ENCODE measurements at places on chromosomes 5 and 9.

- DNase-seq, result no peak
These were observed 27.7 kb upstream of the TNIP1 start for GRCh38 chr5:151108566-151108965.

DNA sequence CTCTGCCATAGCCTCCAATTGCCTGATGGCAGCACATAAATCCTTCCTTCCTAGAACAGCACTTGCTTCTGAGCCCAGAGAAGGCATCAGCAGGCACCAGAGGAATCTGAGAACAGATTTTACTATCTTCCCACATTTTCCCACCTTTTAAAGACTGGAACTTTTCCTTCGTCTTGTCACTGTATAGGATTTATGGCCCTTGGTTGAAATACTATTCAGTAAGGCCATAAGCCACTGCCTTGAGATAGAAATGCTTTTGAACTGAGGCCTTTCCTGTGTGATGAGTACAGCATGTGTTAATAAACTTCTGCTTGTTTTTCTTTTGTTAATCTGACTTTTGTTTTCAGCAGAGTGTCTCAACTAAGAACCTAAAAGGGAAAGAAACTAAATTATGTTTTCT, 84.3 kb downstream of the MRPS27 start:
- DNase-seq, result no peak

- no peak for DNase-seq
These were observed 24.1 kb upstream of the ARRDC3 start for GRCh38 chr5:91407204-91407603.

GRCh38 chr9:94760660-94761059, 34.2 kb downstream of the AOPEP start:
- no peak for DNase-seq

GRCh38 chr5:174295702-174296436, 250.4 kb downstream of the NSG2 start:
- no peak for DNase-seq

DNA sequence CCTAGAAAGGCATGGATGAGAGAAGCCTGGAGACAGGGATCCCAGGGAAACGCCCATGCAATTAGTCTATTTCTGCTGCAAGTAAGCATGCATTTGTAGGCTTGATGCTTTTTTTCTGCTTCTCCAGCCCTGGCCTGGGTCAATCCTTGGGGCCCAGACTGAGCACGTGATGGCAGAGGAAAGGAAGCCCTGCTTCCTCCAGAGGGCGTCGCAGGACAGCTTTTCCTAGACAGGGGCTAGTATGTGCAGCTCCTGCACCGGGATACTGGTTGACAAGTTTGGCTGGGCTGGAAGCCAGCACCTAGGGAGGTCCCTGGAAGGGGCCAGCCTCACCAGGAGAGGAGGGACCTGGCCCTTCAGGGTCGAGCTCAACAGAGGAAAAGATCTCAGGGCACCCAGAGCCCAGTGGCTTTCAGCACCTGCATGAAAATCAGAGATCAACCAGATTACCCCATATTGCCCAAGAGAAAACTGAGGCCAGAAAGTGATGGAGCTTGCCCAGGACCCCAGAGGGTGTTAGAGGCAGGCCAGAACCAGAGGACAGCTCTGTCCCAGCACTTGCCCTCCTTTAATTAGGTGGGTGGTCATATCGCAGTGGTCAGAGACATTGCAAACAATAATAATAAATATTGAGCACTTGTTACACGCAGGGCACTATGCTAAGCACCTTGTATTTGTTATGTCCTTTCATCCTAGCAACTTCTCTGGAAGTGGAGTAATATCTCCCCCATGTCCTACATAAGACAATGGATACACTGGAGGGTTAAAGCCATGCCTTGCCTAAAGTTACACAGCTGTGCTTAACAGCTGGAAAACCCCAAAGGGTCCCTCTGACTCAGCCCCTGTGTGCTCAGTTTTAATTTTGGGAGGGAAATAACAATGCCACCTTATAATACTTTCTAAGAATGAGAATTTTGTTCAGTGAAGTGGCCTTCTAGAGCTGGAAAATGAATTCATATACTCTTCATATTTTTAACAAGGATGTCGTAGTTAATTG, 67.1 kb downstream of the KLF4 start:
- peak; percentile 19 for DNase-seq

DNA sequence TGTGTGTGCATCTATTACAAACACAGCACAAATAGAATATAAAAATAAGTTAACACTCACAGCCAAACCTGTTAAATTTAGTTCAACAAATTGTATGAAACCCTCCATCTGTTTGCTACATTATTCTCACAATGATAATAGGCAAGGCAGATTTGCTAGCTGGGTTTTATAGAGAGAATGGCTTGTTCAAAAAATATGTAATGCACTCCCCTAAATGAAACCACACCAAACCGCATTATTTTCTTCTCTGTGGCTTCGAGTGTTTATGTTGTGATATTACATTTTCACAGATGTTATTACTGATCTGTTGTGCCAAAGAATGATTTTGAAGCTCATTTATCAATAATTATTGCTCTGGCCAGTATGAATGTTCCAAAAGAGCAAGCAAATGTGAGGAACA, 92.9 kb downstream of the SPATA31D1 start:
- DNase-seq, result no peak

DNA sequence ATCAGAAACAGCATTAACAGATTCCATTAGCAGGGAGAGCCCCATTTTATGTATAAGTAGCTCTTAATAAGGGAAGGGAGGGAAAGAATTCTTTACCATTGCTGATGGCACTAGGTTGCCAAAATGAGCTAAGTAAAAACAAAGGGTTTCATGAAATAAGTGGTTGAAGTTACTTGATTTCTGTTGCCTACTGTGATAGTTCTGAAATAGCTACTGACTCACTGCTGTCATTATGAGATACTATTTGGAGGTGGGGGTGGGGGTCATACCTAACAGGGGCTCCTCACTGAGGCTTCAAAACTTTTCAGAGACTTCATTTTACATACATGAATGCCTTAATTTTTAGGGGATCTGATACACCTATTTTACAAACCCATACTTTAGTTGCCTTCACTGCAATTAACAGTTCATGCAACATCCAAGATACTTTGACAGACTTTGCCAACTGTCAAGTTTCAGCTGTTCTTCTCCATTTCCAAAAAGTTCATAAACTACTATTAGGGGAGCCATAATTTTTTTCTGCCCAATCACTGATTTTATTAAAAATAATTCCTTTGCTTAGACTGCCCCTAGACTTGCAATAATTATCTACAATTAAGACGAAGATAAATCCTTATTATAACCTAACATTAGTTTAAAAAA, 4.6 kb downstream of the HOMER1 start:
- DNase-seq, result no peak

DNA sequence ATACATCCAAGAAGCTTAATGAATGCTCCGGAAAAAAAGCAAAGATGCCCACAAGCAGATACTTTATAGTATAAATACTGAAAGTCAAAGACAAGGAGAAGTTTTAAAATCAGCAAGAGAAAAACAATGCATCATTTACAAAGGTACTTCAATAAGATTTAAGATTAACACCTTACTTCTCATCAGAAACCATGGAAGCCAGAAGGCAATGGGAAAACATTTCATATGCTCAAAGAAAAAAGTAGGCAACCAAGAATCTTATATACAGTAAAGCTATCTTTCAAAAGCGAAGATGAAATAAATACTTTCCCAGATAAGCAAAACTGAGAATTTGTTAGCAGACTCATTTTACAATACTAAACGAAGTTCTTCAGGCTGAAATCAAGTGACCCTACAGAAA, 51.1 kb downstream of the ABHD17B start:
- no peak for DNase-seq

DNA sequence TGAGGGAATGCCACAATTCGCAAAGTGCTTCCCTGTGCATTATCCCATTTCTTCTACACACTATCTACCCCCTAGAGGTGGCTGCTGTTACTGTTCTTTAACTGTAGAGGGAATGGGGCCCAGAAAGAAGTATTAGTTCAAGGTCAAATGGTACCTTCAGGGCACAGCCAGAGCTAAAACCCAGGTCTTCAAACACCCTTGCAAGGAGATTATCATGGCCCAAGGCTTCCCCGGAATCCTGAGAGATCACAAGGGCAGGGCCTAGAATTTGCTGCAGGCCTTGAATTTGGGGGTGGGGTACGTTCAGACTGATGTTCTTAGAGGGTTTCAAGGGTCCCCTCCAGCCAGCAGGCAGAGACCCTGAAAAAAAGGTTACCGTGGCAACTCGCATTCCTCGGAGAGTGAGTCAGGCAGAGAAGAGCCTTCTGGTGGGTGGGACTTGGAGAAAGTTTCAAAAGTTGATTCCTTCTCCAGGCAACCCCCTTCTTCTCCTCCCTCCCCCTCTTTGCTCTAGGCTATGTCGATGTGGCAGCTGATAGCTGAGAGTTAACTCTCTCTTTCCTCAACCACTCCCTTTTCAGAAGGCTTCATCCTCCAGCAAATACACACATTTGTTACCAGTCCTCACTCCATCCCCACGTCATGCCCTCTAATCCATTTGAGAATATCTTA, 1.9 kb downstream of the SPARC start:
- DNase-seq, result no peak

- DNase-seq, result no peak
These were observed 151.8 kb upstream of the GPR151 start for GRCh38 chr5:146667633-146668272.

- no peak for DNase-seq
These were observed 94.8 kb downstream of the AOPEP start for GRCh38 chr9:94821098-94821887.

GRCh38 chr5:6225121-6225607, 153.2 kb downstream of the MED10 start:
- DNase-seq, result no peak

- peak; percentile 66 for DNase-seq
These were observed 133.0 kb downstream of the C9orf50 start for GRCh38 chr9:129487658-129488483.

DNA sequence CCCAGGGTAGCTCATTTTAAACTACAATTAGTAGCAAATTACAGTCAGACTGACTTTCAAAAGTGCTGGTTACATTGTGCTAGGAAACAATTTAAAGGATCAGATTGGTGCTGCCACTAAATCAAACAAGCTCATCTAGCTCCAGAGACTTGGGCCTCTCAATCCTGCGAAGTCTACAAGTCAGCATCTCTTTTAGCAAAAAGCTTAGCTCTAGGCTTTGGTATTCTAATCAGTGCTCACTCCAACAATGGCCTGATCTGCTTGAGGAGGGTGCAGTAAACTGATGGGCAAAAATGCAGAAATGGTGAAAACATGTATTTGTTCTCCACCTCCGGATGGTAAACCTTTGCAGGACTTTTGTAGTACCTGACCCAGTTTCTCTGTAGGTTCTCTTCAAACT, 47.0 kb upstream of the SEMA6A start:
- no peak for DNase-seq

DNA sequence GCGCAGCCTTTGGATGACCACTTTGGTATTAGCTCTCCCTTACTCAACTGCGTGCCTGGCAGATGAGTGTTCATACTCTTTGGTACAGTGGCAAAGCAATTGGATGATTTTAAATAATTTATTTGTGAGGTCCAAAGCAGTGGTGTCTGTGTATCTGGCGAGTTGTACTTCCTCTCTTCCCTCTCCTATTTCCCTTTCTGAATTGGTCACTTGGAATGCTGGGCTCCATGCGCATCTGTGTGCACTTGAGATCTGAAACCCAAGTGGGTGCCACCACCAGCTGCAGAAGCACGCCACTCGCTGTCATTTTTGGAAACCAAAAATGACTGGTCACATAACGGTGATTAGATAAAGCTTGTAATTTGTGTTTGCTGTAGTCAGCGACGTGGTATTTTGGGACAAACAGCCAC, 386.0 kb upstream of the KLF4 start:
- no peak for DNase-seq

- no peak for DNase-seq
These were observed 15.5 kb downstream of the ENC1 start for GRCh38 chr5:74624931-74625505.

- no peak for DNase-seq
These were observed 153.6 kb upstream of the ELL2 start for GRCh38 chr5:96115147-96115807.

DNA sequence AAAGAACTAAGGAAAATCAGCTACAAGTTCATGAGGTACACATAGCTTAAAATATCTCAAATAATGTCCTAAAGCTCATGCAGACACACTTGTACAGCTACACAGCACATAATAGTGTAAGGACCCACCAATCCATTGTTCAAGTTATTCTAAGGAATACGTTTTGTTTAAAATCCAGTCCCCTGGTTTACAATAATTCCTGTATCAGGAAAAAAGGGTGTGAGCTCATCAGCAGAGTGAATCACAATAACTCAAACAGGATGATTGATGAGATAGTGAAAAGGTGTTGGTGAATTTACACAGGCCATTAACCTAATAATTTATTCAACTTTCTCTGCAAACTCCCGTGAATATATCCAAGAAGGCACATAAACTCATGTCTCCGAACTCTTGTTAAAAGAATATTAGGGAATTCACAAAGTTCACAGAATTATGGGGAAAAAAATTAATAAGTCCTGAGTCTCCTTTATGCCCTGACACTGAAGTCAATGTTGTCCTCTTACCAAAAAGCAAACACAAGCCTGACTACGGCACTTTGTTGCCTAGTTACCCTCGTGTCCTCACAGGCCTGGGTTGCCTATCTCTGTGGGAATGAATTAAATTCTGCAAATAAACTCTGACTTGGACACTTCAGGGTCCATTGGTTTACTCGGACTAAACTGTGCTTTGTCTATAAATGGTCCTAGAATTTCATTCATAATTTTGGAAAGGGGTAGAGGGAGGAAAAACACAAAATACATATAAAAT, 142.8 kb upstream of the PDE4D start:
- no peak for DNase-seq

DNA sequence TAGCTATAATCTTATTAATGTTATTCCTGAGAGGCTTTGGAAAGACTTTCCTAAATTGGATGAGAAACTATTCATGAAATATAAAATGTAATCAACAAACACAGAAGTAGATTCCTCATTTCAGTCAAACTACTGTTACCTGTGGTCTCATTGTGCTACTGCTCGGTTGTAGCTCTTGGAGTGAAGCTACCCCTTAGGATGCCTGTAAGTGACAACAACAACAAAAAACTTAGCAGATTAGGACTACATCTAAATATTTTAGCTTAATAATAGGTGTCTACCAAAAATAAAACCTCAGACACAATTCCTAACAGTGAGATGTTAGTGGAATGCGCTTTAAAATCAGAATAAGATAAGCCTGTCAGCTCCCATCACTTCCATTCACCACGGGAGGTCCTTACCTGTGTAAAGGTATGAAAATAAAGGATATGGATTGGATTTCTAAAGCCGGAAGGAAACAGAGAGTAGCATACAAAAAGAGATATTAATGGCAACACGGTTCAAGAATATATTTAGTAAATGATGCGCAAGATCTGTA, 369.2 kb downstream of the OSTF1 start:
- no peak for DNase-seq

DNA sequence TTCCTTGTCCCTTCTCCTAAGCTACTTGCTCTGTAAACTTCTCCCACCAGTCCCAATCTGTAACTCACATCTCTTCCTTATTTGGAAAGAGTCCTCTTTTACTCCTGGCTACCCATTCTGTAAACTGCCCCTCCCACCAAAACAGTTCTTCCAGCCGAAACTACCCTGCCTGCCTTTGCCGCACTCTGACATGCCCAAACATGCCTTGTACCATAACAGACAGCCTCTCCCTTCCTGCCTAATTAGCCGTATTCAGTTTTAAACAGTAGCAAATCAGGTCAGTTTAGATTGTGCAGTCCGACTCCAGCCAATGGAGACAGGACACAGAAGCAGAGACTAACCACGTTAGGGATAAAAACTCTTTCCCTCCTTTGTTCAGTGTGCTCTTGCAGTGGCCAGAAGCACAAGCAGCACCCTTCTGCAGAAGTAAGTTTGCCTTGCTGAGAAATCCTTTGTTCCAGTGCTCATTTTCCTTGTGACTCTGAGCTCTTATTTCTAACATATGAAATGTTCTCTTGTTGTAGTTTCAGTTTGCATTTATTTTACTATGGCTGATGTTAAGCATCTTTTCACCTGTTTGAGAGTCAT, 5.4 kb upstream of the GLT6D1 start:
- DNase-seq, result no peak
